Fibroblast of gingiva (primary cell): ENCODE measurements at places on chromosomes 12 and 14.

DNA sequence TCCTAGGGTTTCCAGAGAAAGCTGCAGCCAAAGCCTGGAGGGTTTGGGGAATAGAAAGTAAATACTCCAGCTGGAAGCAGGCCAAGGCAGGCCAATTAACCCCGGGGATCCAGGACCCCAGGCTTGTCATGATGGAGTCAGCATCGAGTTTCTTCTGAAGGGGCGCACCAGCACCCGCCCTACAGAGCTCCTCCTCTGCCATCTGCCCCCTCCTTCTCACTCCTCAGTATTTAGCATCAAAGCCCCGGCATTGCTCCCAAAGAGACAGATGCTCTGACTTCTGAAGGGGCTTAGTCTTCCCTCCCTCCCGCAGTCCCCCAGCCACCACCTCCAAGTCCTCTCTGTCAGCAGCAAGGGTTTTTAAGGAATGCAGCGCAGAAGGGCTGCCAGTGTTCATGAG, 285.1 kb upstream of the NOS1 start:
- DNase-seq = no peak

DNA sequence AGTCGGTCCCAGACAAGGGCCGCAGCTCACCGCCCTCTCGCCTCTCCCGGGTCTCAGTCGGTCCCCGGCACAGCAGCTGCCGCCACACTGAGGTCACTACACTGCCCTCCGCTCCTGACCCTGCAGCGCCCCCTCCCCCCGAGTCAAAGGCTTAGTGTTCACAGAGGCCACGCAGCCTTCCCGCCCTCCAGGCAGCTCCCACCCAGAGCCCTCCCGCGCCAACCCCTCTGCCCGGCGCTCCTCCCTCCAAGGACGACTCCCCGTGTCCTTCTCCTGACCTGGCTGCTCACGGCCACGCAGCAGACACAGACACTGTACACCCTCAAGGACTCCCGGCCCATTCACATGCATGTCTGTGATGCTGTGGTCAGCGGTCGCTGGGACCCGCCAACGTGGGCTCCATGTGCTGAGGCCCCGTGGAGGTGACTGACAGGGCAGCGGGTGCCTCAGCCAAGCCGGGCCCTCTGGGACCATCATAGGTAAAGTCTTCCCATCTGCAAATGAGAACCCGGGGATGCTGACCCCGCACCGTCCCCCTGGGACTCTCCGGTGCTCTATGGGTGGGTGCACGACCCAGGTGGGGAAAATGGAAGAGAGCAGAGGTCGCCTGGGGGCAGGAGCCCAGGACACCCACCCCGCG, 16.3 kb upstream of the GALNT9 start:
- DNase-seq = no peak

DNA sequence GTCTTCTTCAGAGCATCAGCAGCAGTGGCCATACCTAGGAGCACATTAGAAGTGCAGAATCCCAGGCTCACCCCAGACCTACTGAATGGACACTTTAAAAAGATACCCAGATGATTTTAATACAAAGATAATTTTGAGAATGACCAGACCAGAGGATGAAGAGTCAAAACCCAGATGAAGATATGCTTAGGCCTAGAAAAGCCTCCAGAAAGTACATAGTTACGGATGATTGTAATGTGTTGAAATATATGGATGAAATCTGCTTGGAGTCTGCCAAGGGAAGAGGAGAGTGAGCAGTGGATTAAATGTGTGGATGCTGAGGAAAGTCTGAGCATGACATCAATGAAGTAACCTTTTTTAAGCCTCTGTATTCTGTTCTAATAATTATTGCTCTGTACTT, 245.7 kb downstream of the CNTN1 start:
- DNase-seq = no peak

- DNase-seq = peak; percentile 84
Observed at GRCh38 chr12:55842681-55843429, at the start of gene MMP19. TSS of gene MMP19 (minus strand) at chr12:55842936. CDS start at chr12:55842830, 106 bp downstream.

DNA sequence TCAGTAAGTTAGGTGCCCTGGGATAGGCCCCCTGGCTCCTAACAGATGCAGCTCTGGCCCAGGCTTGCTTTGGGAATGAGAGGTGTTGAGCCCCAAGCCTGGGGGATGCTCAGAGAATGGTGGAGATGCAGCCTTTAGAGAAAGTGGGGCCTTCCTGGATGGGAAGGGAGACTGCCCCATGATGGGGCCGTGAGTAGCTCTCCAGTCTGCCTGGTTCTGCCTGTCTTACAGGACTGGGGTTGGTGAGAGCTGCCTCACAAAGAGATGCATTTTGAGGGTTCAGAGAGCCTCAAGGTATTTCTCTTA, 523 bp upstream of the VRTN start:
- no peak for DNase-seq

- DNase-seq = peak; percentile 99
Observed at GRCh38 chr14:52313903-52314594, at the start of gene PTGER2. TSS of gene PTGER2 (plus strand) at chr14:52314312. CDS start at chr14:52314549, 237 bp downstream.

GRCh38 chr12:111222027-111222414, 146.9 kb downstream of the PHETA1 start:
- no peak for DNase-seq

DNA sequence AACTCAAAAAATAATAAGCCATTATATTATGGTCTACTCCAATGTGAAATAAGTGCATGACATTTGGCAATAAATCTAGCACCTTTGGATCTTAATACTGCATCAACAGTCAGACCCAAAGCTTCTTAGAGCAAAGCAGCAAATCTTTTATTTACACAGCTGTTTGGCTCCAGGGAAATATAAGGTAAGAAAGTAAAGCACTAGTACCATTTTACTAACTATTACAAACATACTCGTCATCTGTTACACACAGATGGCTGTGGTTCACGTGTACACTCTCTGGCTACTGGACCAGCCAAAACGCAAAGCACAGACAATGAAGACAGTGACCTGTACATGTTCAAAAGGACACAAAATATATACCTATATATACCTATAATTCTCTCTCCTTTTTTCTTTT, 2.8 kb downstream of the FGD6 start:
- no peak for DNase-seq

- no peak for DNase-seq
Observed at GRCh38 chr14:94401083-94401482, 12.7 kb upstream of the SERPINA1 start.

GRCh38 chr14:105146976-105147635, 21.5 kb downstream of the JAG2 start:
- DNase-seq = no peak
